ENCODE measurements at places on chromosomes 1 and 21.

DNA sequence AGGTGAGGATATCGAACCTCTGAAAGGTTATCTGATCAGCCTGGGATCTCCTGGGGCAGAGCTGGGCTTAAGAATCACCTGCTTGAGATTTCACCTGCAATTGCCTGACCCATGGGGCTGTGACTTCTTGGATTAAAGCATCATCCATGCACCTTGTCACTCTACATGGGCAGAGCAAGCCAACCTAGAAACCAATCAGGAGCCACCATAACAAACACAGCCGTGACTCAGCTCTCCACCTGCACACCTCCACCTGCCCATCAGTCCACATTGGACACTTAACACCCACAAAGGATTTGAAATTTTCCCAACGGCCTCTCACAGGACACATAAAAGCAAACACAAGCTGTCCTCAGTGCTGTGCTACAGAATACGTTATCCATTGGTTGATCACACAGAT lies 35.1 kb upstream of the ETS2 start:
- peak; percentile 67 for DNase-seq

DNA sequence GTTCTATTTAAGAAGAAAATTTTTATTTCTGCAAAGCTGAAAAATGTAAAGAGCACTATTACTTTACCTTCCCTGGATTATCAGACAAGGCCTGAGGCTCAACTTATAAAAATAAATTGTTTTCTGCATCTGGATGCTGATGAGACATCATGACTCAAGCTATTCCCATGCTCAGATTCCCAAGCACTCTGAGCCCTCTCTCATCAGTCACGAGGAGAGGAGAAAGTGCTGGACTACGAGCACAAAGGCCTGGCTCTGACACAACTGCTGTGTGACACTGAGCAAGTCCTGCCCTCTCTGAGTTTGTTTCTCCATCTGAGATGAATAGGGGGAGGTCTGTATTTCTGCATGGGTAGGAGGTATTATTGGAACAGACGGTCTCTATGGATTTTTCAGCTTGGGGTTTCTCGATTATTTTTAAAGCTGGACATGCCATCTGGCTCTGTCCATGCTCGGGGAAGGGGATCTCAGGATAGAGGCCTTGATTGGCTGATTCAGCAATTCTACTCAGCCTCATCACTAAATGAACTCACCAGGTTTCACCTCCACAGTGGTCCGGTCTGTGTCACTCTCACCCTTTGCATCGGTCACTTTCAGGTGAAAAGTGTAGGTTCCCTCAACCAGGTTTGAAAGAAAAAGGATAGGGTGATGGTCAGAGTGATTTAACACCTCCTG lies 107.7 kb downstream of the KIAA0319L start:
- DNase-seq, result no peak

DNA sequence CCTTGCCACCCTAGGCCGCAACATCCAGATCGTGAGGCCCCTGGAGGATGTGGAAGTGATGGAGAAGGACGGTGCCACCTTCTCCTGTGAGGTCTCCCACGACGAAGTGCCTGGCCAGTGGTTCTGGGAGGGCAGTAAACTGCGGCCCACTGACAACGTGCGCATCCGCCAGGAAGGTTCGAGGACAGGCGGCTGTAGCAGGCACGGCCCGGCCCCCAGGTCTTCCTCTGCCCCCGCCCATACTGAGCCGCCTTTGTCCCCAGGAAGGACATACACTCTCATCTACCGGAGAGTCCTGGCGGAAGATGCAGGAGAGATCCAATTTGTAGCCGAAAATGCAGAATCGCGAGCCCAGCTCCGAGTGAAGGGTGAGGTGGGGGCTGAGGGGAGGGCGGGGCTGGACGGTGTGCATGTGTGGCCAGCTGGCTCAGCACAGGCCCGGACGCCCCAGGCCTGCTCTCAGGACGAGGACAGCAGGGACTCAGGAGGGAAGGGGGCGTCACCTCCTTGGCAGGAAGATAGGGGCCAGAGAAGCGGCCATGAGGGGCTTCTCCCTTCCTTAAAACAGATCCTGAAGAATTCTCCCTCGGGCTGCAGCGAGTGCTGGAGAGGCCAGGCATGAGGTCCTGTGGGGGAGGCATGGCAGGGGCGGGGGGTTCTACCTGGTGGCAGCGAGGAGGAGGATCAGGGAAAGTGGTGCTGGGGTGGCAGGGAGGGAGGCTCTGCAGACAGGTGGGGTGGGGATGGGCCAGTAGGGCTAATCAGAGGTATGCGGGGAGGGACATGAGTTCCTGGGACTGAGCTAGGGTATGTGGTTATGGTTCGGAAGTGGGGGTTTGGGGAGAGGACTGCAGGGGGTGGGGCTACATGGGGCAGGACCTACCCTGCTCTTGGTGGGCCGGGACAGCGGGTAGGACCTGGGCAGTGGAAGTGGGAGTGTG lies 69.9 kb downstream of the OBSCN start:
- DNase-seq, result no peak

DNA sequence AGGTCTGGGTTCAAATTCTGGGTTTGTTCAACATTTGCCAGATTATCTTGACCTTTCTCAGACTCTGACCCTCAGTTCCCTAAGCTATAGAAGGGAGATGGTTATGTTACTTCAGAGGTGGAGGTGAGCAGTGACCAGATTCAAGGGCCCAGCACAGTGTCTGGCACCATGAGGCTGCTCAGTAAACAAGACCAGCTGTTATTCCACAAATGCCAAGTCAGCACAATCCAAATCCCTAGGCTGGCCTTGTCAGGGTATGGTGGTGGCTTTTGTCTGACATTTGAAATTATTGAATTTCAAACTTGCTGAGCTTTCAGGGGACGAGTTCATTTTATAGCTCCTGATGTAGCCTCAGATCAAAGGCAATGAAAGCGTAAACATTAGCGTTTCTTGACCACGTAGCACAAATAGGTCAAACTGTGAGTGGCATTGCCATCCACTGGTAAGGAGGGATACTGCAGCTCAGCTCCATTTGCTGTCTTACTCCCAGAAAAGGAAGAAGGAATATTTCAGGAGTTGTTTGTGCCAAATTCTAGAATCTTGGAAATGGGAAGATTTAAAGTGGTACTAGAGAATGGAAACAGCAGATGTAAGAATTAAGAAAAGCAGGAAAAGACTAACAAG lies 94.3 kb upstream of the EDN2 start:
- DNase-seq, result no peak

- DNase-seq, result no peak
Measured at GRCh38 chr1:52008071-52008809, 17.7 kb upstream of the RAB3B start.

- DNase-seq, result no peak
Measured at GRCh38 chr1:88736633-88737248, 52.7 kb downstream of the PKN2 start.

DNA sequence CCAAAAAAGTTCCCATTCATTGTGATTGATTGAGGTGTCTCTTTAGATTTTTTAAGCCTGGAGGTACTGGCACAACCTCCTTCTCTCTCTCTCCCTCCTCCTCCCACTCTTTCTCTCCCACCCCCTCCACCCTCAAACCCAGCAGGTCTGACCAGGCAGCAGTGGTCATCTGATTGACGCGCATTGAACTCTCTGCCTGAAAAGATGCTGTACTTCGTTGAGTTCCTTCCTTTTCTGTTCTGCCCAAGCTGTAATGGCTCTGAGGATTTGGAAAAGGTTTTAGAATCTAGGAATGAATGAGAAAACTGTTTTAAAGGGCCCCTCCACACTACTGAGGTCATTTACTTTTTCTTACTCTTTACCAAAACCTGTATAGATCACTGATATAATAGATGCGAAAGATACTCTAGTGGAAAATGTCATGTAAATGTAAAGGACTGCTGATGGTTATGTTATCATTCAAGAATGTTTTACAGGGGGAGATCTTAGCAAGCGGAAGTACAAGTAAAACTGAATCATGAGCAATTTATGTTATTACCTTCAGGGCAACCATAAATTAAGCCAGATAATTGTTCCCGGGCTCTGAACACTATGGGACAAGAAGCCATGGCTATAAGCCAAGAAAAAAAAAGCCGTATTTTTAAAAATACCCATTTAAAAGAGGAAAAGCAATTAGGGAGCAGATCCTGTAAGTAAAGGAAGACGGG lies 25.2 kb upstream of the DYRK1A start:
- no peak for DNase-seq
